GM03348 (cell line): ENCODE measurements at places on chromosomes 3 and 15.

DNA sequence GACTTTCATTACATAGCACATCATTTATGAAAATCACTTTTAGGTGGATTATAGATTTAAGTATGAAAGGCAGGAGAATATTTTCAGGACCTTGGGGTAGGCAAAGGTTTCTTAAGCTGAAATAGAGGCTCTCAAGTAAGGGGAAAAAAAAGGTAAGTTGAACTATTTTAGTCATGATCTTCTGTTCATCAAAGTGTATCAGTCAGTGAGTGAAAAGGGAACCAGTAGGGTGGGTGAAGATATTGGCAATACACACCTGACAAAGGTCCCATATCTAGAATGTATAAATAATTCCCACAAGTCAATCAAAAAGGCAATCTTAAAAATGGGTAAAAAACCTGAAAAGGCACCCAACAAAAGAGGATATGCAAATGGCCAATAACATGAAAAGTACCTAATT, 218.6 kb downstream of the KLF13 start:
- DNase-seq, result no peak

- DNase-seq, result no peak
Observed at GRCh38 chr3:61269435-61269834, 18.2 kb upstream of the FHIT start.

DNA sequence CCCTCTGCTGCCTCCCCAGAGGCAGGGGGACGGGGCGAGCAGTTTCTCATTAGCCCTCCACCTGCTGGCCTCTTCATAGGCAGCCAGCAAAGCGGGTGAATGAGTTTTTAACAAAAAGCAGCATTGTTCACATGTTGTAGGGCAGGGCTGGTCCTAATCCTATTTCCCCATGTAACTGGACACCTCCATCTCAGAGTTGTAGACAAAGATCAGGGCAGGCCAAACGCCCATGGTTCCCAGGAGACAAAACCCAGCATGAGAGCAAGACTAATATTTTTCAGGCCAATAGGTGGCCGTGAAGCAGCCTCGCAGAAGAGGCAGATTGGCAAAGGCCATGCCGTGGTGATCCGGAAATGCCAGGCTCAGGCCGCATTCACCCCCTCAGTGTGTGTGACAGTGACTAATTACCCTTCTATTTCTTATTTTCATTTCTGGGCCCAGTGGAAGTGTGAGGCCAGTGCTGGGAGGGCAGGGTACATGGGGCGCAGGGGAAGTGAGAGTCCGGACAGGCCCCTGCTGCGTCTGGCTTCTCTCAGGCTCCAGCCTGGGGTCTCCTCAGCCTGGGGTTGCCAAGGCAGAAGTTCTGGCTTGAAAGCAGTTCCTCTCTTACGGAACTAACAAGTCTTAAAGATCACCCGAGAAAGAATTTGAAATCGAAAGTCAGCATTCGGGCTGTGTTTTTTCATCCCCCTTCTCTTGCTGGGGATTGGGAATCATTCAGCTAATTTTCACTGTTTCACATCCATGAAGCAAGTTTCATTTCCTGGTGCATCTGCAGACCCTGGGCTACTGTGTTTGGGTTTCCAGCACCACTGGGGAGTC, 64.8 kb downstream of the BOC start:
- DNase-seq, result peak; percentile 73

GRCh38 chr15:30953731-30954378, 37.6 kb downstream of the MTMR10 start:
- DNase-seq, result peak; percentile 87

DNA sequence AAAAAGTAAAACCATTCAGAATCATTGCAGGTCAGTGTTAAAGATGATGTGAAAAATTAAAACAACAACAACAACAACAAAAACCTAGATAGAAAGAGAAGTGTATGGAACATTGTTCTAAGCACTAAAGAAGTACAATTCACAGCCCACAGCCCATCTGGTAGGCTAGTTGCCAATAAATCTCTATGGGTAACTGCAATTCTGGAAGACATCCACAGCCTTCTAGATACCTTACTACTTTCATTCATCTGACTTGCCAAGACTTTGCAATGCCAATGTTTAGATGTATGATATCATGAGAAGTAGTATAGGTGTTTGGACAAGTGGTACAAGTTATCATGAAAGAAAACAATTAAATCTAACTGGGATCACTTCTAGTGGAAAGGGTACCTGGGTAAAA, 198.6 kb downstream of the VGLL3 start:
- DNase-seq, result no peak

GRCh38 chr3:148648685-148649352, 48.9 kb upstream of the AGTR1 start:
- peak; percentile 57 for DNase-seq

DNA sequence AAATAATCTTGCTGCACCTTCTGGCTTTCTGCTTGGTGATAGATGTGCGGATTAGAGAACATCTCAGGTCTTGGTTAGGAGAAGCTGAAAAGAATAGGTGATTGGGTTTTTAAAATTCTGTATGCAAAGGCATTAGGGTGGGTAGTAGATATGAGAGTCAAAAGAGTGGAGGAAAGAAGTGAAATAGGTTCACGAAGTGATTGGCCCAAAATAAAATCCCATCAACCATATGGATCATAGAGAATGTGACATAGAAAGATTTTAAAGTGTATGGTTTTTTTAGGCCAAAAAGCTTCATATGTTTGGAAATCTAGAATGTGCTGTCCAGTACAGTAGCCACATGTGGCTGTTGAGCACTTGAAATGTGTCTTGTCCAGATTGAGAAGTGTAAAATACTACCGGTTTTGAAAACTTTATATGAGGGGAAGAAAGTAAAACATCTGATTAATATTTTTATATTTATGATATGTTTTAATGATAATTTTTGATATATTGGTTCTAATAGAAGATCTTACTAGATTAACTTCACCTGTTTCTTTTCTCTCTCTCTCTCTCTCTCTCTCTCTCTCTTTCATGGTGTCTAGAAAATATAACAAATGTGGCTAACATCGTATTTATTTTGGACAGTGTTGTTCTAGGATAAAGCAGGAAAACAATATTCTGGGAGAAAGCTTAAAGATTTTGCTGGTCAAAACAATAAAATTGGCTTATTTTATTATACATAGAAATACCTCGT, 2.9 kb downstream of the MBNL1 start:
- no peak for DNase-seq

GRCh38 chr3:12372741-12373280, 83.9 kb downstream of the PPARG start:
- no peak for DNase-seq

GRCh38 chr3:55626279-55626665, 139.2 kb upstream of the WNT5A start:
- no peak for DNase-seq

GRCh38 chr3:133742351-133743091, 3.7 kb upstream of the TF start:
- DNase-seq, result no peak

GRCh38 chr3:128324911-128325592, 141.6 kb downstream of the DNAJB8 start:
- no peak for DNase-seq

- no peak for DNase-seq
Observed at GRCh38 chr3:149115114-149115513, 14.3 kb upstream of the HPS3 start.

DNA sequence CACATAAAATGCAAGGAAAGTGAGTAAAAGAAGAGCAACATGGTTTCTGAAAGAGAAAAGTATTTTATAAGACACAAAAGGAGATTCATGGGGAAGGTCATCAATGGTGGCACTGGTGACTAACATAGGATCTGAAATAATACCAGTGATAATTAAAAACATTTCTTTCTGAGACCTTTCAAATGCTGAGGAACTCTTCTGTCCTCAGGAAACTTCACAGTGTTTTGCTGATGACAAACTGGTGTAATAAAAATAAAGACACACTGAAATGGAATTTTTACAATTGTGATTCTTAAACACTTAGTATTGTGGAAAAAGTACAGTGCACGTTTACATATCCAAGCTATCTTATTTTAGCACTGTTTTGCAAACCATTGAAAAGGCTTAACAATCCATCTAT, 80.4 kb upstream of the ZBTB20 start:
- peak; percentile 6 for DNase-seq

- no peak for DNase-seq
Observed at GRCh38 chr3:15409239-15409638, 18.1 kb downstream of the METTL6 start.

- DNase-seq, result peak; percentile 81
Observed at GRCh38 chr3:36700537-36701248, 63.7 kb downstream of the DCLK3 start.

DNA sequence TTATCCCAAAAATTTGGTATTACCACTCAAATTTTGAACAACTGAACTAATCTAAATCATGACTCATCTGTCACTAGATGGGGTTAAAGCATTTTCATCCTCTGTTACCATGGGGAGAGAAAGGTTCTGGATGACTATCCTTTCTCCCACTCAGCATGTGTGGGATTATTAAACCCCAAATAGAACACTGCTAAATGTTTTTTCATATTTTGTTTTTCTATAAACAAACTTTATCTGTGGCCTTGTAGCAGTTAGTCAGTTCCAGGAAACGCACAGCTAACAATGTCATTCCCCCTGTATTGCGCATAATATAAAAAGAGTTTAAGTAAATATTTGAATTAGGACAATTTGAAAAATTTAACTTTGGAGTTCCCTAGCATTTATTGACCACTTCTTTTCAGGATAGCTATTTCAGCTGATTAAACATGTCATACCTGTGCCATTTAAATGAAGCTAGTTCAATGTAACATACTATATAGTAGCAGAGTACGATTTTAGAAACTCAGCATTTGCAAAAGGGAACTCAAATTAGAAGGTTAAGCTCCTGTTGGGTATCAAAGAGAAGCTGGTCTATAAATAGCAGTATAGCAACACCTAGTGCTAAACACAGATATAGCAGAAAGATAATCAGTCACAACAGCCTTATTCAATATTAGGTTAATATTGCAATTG, 9.2 kb upstream of the TMEM212 start:
- peak; percentile 40 for DNase-seq

- no peak for DNase-seq
Observed at GRCh38 chr3:18288243-18288642, 136.9 kb downstream of the SATB1 start.

DNA sequence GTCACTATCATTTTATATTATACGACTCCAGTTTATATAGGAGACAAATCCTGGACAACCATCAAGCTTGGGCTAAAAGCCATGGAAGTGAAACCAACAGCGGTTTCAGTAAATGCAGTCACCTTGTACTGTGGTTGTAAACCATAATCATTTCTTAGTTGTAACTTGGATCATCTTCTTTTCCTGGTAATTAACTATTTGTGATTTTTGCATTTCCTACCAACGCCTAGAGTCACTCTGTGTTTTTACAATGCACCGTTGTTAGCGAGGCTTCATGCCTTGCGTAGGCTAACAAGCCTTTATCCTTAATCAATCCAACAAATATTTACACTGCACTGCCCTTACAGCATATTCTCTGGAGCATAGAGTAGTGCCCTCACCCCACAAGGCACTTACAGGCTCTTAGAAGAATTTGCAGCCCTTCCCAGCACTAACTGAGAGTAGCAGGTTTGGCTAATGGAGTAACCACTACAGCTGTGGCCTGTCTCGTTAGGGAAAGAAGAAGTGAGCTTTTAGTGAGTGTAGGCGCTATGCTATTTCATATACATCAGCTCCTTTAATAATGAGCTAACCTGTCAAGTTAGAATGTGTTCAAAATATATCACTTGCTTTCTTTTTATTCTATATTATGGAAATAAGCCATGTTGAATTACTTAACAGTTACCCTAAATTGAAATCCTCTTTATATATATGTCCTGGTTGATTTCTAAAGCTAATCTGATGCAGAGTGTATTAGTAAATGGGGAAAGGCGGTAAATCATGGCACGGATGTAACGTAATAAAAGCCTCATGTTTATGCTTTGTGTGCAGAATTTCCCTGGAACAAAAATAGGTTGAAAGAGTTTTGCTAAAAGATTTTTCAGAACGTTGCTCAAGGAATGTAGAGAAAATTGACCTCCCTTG, 62.8 kb downstream of the ABHD2 start:
- no peak for DNase-seq

DNA sequence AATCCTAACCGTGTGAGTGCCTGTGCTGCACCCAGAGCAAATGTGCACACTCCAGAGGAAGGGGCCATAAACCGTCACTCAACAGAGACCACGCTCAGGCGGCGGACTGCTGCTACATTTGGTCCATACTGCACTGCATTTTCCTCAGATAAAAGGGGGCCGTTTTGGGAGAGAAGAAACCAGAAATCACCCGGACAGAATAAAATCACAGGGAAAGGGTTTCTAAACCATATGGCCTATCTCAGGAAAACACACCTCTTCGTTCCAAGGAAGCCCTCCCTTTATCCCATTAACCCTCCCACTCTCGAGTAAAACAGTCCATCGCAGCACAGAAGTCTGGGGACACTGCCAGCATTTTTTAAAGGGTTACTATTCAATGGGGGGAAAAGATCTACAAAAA, 7.6 kb downstream of the IL17RD start:
- DNase-seq, result no peak

GRCh38 chr3:123892195-123892594, 8.1 kb upstream of the MYLK start:
- no peak for DNase-seq

GRCh38 chr3:12791430-12791829, 5.0 kb upstream of the CAND2 start:
- no peak for DNase-seq

GRCh38 chr3:172367205-172368105, 80.8 kb downstream of the GHSR start:
- DNase-seq, result no peak

- peak; percentile 89 for DNase-seq
Observed at GRCh38 chr3:13495921-13496723, 16.0 kb downstream of the HDAC11 start.

GRCh38 chr15:93943586-93943985, 287.8 kb upstream of the MCTP2 start:
- peak; percentile 41 for DNase-seq

GRCh38 chr3:29275309-29275708, 5.6 kb upstream of the RBMS3 start:
- no peak for DNase-seq

DNA sequence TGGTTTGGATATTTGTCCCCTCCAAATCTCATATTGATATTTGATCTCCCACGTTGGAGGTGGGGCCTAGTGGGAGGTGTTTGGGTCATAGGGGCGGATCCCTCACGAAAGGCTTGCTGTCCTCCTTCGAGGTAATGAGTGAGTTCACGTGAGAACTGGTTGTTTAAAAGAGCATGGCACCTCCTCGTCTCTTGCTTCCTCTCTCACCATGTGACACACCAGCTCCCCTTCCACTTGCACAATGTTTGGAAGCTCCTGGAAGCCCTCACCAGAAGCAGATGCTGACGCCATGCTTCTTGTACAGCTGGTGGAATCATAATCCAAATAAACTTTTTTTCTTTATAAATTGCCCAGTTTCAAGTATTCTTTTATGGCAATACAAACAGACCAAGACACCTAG, 38.6 kb downstream of the RFTN1 start:
- DNase-seq, result no peak

- no peak for DNase-seq
Observed at GRCh38 chr3:54608041-54608440, 319.8 kb downstream of the LRTM1 start.
